Right cardiac atrium (tissue), 5 donors: ENCODE measurements at places on chromosomes 13 and 19. TPM values are rescaled to one million over a fixed set of nuclear protein-coding genes. Genes with fewer than 3 reads are reported as not detected.

The SGCG gene
- 130 TPM for total RNA-seq

The IGFL2 gene
- not detected for total RNA-seq

The CEACAM7 gene
- total RNA-seq, result not detected

The MYO16 gene
- total RNA-seq, result 1.6 TPM

The MEDAG gene
- 5.4 TPM for total RNA-seq

The IGFL1 gene
- not detected for total RNA-seq

The MISP gene
- total RNA-seq, result not detected

The KLF2 gene
- total RNA-seq, result 70.7 TPM

- DNase-seq, result no peak
These were observed 26.0 kb downstream of the RAB20 start for GRCh38 chr13:110535526-110535925.

DNA sequence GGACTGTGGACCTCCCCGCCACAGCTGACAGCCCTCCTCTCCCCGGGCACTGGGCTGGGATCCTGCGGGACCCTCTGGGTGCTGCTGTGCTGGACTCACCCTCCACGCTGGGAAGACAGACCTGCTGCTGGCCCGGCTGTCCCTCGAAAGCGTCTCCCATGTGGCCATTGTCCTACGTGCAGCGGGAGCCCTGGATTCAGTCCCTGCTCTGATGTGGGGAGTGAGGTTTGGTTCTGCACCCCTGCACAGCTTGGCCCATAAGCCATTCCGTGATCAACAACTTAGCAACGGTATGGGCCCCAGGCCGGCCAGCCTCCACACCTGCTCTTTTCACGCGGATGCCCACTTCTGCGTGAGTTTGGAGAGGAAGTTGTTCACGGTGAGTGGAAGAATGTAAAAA, 195.2 kb downstream of the TEX29 start:
- no peak for DNase-seq

- DNase-seq, result no peak
These were observed 632.0 kb upstream of the SPRY2 start for GRCh38 chr13:80972857-80973478.

GRCh38 chr13:28623782-28624706, 34.9 kb upstream of the POMP start:
- no peak for DNase-seq

DNA sequence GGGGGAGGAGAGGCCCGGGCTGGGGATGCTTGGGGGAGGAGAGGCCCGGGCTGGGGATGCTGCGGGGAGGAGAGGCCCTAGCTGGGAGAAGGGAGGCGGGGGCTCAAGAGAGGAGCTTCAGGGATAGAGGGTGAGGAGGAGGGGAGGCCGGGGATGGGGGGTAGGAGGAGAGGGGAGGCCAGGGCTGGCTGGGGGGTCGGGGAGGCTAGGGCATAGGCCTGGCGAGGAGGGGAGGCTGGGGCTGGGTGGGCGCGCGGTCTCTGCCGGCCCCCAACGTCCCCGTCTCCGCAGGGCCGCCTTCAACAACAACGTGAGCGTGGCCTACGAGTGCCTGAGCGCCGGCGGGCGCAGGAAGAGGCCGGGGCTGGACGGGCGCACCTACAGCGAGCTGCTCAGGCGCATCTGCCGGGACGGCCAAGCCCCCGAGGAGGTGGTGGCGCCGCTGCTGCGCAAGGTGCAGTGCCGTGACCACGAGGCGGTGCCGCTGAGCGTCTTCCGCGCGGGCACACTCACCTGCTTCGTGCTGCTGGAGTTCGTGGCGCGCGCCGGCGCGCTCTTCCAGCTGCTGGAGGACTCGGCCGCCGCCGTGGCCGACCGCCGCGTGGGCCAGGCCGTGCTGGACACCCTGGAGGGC, 11.4 kb downstream of the TPGS1 start:
- DNase-seq, result peak; percentile 59

GRCh38 chr13:111449041-111449440, 128.6 kb downstream of the TEX29 start:
- no peak for DNase-seq

DNA sequence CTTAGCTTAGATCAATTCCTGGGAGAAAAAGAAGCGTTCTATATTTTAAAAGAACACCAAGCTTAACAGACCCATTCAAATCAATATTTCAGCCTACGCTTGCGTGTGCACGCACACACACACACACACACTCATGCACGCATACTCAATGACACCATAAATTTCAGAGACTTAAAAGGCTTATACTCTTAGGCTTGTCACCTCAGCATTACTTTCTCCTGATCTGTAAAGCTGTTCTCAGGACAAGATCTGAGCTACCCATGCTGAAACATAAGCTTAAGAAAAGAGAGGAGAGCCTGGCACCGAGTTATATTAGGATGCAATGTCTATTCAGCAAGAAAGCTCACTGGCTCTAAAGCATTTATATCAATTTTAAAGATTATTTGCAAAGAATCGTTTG, 368.5 kb downstream of the FGF14 start:
- DNase-seq, result no peak

GRCh38 chr13:34654203-34654602, 287.9 kb upstream of the NBEA start:
- DNase-seq, result no peak

- no peak for DNase-seq
These were observed 734 bp upstream of the LRRC8E start for GRCh38 chr19:7887408-7888144.

GRCh38 chr19:50861496-50862286, 7.0 kb downstream of the KLK3 start:
- DNase-seq, result no peak

- DNase-seq, result no peak
These were observed 40.8 kb downstream of the IER2 start for GRCh38 chr19:13190781-13191540.

- DNase-seq, result peak; percentile 73
These were observed 4.9 kb upstream of the ERCC1 start for GRCh38 chr19:45428384-45429231.

DNA sequence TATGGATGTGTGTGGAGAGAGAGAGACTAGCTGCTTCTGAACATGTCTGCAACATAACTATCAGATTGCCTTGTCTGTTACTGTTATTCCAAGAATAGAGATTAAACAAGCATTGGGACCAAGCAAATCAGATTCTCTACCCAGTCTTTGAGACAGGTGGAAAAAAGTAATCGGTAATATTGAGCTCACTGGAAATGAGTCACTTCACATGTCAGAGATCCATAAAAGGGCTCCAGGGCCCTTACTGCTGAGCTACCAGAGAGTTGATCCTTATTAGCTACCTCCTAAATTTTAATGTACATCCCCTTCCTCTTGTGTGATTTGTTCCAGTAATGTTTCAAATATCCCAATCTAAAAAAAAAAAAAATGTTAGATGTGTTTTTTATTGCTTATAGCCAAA, 2118.0 kb downstream of the PCDH9 start:
- no peak for DNase-seq

GRCh38 chr13:20760872-20761271, 12.9 kb downstream of the EEF1AKMT1 start:
- no peak for DNase-seq

DNA sequence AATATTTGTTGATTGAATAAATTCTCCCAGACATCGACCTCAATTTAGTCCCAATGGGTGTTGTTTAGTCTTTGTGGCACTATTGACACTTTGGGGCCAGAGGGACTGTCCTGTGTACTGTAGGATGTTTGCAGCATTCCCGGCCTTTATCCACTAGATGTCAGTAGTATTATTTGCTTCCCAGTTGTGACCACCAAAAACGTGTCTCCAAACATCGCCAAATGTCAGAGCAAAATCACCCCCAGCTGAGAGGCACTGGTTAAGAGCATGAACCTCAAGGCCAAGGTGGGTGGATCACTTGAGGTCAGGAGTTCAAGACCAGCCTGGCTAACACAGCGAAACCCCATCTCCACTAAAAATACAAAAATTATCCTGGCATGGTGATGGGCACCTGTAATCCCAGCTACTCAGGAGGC, 15.4 kb downstream of the NLRP12 start:
- DNase-seq, result no peak

GRCh38 chr19:56821209-56821608, 19.3 kb downstream of the PEG3 start:
- DNase-seq, result no peak
